ENCODE measurements at places on chromosomes 2 and 18.

- no peak for DNase-seq
These were observed 62.7 kb downstream of the CDCA7 start for GRCh38 chr2:173417341-173417740.

DNA sequence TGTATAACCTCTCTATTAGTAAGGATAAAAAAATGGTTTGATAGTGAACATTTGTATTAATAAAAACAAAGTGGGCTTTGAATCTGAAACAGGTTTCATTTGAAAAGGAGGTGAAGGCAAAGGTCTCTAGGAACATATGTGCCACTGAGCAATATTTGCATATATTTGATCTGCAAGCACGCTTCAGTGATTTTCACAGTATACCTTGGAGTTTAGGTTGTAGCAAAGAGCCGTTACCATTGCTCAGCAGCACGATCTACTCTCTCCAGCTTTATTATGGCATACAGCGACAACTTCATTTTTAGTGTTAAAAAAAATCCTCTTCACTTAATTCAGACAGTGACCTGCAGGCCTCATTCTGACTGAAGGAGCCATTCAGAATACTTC lies 75.8 kb upstream of the ZEB2 start:
- DNase-seq: no peak

DNA sequence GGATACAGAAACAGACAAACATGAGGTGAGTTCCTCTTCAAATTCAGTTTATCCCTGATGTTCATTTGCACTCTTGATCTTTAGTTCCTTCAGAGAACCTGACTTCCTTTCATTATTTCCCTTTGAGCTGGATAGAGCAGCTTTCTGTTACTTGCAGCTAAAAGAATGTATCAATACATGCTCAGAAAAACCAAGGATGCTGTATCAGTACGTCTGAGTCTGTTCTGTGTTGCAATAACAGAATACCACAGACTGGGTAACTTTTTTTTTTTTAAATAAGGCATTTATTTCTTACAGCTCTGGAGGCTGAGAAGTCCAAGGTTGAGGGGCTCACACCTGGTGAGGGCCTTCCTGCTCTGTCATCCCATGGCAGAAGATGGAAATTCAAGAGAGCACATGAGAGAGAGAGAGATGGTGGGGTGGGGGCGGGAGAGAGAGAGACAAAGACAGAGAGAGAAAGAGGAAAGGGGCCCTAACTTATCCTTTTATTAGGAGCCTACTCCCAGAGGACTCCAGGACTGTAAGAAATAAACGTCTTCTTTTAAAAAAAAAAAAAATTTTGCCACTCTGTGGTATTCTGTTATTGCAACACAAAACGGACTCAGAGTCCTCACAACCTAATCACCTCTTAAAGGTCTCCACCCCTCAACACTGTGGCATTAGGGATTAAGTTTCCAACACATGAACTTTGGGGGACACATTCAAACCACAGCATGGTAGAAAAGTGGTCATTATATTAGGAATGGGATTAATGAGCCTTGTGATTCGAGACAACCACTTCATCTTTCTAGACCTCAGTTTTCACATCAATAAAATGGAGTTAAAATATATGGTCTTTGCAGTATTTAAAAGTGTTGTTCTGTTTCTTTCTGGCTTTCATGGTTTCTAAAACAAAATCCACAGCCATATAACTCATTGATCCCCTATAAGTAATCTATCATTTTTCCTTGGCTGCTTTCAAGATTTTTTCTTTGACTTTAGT lies 18.4 kb upstream of the SELENOI start:
- DNase-seq: no peak

DNA sequence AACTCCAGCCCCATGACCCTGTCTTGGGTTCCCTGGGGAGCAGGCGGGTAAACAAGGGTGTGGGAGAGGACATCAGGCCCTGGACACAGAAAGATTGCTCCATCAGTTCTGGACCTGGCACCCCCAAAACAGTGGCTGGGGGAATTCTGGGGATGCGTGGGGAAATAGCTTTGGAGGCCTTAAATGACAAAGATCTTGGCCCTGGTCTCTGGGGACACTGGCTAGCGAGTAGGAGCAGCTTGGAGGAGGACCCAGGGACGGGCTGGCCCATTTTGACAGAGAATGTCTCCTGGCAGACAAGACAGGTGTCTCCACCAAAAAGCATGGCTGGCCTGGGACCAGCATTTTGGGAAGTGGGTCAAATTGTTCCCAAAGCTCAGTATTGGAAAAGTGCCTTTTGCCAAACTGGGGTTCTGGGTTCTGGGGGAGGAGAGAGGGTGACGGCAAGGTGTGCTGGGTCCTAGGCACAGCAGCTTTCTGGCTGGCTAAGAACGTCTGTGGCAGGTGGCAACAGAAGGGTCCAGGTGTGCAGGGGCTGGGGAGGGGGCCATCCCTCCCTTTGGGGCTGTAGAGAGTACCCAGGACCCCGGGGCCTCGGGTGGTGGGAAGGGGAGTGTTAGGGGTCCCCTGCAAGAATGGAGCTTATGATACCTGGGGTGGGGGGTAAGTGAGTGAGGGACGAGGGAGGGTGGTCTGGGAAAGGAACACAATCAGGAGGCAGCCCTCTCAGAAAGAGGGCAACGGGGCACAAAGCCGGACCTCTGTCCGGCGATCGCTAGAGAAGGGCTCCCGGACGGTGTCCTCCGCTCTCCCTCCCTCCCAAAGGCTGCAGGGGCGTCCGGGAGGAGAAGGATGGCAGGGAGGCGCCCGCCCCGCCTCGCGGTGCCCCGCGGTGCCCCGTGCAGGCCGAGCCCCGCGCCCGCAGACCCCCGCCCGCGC lies 556 bp downstream of the CYRIA start:
- DNase-seq: no peak

- no peak for DNase-seq
These were observed 10.8 kb upstream of the MYO1B start for GRCh38 chr2:191234376-191234775.

DNA sequence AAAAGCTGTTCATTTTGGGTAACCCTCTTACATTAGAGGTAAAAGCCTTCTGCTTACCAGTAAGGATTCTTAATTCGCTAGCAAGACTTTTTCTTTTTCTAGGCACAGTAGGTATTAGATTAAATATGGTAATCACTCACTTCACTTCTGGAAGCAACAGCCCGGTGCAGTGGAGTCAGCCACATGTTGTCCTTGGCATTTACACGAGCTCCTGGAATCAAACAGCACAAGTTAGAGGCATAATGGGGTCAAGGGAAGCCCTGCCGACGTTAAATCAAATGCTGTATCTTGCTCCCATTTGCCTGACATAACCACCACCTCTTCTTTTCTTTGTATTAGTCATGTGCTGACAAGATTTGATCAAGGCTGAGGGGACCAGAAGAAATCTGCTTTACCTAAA lies 174.1 kb downstream of the ANKRD44 start:
- DNase-seq: no peak

DNA sequence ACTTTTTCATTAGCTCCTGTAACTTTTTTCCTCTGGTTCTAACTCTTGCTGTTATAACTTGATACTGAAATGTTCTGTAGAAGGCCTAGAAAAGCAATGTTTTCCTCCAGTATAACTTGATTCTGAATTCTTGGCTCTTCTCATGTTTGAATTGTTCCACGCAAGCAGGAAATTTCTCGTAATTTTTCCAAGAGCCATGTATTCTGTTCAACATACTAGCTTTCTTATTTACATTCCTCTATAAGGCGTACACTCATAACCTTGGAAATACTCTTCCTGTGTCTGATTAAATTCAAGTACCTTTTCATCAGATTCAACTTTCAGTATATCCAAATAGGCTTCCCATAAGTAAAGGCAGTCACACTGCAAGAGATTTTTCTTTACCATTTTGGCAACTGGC lies 109.1 kb downstream of the SMAD2 start:
- no peak for DNase-seq

DNA sequence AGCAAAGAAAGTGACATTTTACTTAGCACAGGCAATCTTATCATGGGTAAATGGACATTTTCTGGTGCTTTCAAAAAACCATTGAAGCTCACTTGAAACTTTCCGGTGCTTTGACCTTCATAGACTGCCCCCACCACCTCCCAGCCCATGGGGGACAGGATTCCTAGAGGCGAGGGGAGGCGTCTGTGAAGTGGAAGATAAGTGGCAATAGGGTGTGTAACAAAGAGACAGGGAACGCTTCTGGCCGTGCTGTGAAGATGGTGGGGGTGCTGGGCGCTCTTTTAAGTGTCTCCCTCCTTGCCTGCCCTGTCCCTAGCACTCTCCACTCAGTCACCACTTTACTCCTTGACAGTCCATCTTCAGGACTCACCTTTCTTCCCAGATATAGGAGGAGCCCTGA lies 23.4 kb upstream of the GMPPA start:
- no peak for DNase-seq

DNA sequence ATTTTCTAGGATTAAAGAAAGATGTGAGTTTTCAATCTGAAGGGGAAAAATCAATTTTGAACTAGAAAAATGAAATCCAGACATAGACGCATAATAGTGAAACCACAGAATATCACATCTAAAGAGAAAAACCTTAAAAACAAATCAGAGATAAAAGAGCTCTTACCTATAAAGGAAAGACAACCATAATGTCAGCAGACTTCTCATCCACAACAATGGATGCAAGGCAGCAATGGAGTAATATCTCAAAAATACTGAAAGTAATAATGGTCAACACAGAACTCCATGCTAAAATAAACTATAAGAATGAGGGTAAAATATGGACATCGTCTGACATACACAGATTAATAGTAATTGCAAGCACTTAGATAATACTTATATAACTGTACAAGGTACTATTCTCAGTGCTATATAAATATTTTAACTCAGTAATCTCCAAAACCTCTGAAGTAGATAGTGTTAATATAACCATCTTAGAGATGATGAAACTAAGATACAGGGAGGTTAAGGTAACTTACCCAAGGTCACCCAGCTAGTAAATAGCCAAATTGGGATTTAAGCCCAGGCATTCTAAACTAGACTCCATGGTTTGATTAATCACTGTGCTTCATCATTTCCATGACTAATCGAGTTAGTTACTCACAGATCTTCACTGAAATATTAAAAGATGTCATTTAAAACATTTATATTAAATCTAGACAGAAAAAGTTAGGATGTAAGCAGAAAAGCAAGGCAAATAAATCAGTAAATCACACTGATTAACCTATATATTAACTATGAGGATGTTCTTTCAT lies 89.4 kb upstream of the SPTBN1 start:
- DNase-seq: no peak

DNA sequence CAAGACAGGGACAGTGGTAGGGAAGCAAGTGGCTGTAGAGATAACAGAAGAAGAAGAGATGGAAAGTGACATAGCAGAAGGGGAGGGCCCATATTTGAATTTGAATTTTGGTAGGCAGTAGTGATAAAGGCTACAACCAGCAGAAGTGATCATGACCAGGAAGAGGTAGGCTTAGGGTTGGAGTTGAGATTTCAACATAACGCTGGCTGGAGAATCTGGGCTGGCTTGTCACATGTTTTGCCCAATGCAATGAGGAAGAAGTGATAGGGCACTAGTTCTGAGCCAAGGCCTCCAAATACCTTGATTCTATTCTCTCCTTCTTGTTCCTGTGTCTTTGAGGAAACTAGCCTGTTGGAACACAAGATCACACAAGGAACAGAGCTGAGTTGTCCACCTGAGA lies 69.4 kb downstream of the SCG2 start:
- DNase-seq: no peak

- DNase-seq: no peak
These were observed 218.2 kb downstream of the CYP26B1 start for GRCh38 chr2:71929482-71929772.

DNA sequence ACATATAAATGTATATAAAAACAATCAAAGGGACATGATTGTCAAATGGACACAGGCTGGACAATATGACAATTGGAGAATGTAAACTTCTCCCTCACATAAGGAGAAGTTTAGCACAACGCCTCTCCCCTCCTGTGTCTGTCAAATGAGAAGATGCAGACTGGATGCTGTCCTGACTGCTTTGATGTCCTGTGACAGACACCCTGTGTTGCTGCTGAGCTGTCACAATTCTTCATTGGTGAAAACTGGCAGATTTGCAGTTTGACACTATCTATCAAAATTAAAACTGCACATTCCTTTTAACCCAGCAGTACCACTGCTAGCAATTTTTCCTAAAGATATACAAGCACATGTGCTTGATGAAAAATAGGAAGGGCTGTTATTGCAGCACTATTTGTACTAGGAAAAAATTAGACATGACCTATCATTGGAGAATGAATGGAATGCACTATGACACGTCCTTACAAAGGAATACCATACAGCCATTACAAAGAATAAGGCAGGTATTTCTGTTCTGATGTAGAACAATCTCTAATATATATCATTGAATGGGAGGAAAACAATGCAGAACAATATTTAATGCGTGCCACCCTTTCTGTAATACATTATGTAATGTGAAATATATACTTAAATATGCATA lies 12.4 kb downstream of the DPYSL5 start:
- no peak for DNase-seq

DNA sequence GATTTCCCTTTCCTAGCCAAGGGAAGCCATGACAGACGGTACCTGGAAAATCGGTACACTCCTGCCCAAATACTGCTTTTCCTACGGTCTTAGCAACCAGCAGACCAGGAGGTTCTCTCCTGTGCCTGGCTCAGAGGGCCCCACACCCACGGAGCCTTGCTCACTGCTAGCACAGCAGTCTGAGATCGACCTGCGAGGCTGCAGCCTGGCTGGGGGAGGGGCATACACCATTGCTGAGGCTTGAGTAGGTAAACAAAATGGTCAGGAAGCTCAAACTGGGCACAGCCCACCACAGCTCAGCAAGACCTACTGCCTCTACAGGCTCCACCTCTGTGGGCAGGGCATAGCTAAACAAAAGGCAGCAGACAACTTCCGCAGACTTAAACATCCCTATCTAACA lies 6.8 kb upstream of the CD207 start:
- DNase-seq: no peak

- no peak for DNase-seq
These were observed 1237.3 kb upstream of the FAM98A start for GRCh38 chr2:34836361-34836760.

DNA sequence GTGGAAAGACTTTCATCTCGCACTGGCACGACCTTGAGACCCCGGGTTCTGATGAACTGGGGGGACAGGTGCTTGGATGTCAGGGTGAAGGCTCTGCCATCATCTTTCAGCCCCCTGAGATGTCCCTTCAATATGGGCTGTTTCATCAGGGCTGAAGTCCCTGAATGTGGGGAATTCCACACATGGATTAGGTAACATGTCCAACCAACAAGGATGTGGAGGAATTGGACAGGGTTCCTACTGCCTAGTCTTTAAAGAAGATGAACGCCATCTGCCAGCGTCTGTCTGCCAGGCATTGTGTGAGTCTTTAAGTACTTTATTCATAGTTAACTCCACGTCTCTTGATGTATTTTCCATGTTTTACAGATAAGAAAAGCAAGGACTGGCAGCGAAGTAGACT lies 5.9 kb upstream of the GRHL1 start:
- DNase-seq: no peak

GRCh38 chr18:62370366-62370765 lies 45.3 kb downstream of the TNFRSF11A start:
- DNase-seq: no peak
